ENCODE measurements at places on chromosomes 2 and 18.
A peak's percentile ranks its signal among the peaks of the same experiment; 100 is the strongest.

- peak; percentile 34 for DNase-seq
Observed at GRCh38 chr2:64017811-64018700, 1.2 kb downstream of the VPS54 start.

DNA sequence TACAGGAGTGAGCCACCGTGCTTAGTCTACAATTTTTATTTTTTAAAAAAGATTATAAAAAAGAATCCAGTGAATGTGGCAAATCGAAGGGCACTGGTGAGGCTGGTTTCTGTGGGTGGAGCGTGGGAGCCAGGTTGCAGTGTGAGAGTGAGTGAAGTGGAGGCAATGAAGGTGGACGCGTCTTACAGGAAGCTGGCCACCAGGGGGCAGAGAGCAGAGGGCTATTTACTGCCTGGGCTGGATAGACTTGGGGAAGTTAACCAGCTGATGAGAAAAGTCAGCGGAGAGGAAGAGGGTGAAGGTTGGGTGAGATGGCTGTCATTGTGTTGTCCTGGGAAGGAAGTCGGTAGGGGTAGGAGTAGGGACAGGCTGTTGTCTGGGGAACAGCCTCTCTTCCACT lies 6.8 kb downstream of the SCTR start:
- peak; percentile 41 for DNase-seq

- no peak for DNase-seq
Observed at GRCh38 chr2:79294994-79295393, 135.4 kb upstream of the REG3A start.

DNA sequence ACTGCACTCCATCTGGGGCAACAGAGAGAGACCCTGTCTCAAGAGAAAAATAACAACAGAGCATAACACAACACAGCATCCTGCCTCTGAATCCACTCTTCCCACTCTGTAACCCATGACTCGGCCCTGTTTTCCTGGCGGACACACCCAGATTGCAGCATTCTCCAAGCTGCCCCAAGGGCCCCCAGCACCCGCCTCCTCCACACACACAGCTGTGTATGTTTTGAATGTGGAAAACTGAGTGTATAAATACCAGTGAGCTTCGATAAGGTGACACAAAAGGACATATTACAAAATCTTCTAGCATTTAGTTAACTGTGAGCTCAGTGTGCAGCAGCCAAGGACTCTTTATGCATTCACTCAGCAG lies 13.0 kb downstream of the IMPA2 start:
- peak; percentile 55 for DNase-seq

DNA sequence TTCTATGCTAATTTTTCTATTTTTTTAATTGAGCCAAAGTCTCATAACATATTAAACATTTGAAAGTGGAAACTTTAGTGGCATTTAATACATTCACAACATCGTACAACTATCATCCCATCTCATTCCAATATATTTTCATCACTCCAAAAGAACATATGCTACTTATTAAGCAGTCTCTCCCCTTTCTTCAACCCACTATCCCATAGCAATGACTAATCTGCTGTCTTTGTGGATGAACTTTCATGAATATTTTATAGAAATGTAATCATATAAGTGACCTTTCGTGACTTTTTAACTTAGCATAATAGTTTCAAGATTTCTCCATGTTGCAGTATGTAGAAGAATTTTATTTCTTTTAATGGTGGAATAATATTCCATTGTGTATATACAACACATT lies 90.3 kb downstream of the CCDC178 start:
- DNase-seq = no peak
